ENCODE measurements at places on chromosomes 11 and 22.

DNA sequence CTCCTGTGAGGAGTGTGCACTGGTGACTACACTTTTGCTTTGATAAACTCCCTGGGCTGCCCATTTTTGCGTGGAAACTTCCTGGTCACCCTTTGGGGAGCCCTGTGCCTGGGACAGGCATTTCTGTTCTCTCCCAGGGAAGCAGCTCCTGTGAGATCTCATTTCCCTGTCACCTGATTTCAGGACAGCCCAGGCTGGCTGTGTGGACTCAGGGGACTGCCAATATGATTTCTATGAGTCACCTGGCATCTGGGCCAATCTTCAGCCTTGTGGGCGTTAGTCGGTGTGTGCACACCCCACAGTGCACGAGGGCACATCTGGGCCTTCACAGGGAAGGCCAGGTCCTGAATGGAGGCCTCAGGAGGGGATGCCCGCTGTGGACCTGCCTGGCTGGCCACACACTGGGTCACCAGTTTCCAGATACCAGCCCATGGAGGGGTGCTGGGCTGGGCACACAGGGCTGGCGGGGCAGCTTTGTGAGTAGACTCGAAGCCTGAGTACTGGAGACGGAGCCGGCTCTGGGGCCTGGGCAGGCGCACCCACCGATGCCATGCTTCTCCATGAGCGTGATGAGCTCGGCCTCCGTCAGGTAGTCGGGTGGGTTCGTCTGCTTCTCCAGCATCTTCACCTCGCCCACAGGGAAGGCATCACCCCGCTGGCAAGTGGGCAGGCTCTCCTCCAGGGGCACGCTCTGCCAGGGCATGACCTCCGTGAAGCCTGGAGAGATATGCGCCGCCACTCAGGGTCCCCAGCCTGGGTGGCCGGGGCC lies 9.4 kb upstream of the PPM1F start:
- DNase-seq, result no peak

- DNase-seq, result no peak
These were observed 538.4 kb downstream of the FAM181B start for GRCh38 chr11:82195283-82195682.

DNA sequence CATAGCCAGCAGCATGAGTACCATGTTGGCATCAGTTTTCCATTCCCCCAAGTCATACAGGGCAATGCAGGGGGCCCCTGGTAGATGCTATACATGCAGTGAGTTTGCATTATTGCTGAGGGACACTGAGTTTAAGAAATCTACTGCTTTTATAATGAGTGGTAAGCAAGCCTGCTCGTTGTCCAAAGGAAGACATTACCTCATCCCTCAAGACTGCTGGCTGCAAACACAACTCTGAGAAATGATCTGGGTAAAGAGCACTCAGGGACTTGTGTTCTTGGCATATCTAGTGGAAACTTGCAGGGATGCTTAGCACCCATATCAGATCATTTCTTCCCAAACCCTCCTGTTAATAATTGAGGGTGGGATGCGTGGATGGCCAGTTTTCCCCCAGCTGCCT lies 77.9 kb downstream of the CWC15 start:
- DNase-seq, result no peak

DNA sequence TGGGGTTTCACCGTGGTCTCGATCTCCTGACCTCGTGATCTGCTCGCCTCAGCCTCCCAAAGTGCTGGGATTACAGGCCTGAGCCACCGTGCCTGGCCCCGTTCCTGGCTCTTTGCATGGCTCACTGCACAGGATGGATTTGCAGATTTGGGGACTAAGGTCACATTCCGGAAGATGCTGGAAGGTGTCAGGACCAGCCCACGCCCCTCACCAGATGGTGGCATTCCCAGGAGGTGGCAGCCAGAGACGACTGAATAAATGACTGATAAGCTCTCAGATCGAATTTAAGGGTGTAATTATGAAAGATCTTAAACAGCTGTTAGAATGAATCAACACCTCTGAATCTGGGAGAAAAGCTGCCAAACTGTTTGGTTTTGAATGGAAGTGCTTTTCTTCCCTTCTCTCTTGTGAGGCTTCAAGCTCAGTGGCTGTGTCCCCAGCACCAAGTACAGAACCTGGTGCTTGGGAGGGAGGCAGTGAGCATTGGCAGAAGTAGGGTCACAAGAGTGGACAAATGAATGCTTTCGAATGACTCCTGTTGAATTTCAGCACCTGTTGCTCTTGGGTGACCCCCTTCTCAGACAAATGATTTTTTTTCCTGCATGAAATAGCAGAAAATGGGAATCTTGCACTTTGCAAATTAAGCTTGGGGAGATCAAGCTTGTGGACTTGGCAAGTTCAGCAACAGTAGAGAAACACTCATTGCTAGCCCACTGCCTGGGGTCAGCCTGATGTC lies 69.6 kb downstream of the KIAA1671 start:
- no peak for DNase-seq

GRCh38 chr11:59611570-59612565 lies 3.7 kb downstream of the OSBP start:
- DNase-seq, result no peak

- DNase-seq, result no peak
These were observed 28.2 kb downstream of the FZD4 start for GRCh38 chr11:86926975-86927374.

- DNase-seq, result no peak
These were observed 39.0 kb downstream of the RTL6 start for GRCh38 chr22:44459041-44459440.

Measured in CD4-positive, alpha-beta T cell treated with Interleukin-1 beta for 1 hour (primary cell).